ENCODE measurements at places on chromosomes 4 and X.

DNA sequence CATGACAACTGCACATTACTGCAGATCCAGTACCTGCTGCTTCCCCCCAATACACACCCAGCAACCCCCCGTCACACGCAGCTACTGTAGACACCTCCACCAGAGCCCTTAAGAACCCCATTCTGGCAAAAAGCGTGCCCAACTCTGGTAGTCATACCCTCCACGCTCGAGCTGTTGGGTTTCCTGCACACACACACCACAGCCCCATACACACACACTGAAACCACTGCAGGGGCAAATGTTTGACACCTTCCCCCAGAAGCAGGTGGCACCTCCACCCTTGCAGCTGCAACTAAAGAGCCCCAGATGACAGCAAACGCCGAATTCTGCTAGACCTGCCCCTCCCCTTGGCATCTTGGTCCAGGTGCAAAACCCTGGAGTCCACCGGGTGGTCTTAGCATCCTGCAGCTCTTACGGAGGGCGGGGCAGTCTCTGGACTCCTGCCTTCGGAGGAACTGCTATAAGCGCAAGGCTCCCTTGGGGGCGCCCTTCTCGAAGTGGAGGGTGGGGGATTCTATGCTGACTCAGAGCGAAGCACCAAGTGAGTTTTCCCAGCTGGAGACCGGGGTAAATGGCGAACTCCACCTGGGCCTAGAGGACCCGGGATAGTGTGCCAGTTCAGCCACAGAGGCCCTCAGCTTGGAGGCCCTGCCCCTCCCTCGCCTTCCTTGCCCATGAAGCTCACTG, 1.5 kb downstream of the FRMPD3 start:
- DNase-seq, result no peak

GRCh38 chrX:39008549-39008948, 207.3 kb downstream of the MID1IP1 start:
- peak; percentile 67 for DNase-seq

GRCh38 chrX:15418707-15419181, 34.5 kb upstream of the VEGFD start:
- no peak for DNase-seq

DNA sequence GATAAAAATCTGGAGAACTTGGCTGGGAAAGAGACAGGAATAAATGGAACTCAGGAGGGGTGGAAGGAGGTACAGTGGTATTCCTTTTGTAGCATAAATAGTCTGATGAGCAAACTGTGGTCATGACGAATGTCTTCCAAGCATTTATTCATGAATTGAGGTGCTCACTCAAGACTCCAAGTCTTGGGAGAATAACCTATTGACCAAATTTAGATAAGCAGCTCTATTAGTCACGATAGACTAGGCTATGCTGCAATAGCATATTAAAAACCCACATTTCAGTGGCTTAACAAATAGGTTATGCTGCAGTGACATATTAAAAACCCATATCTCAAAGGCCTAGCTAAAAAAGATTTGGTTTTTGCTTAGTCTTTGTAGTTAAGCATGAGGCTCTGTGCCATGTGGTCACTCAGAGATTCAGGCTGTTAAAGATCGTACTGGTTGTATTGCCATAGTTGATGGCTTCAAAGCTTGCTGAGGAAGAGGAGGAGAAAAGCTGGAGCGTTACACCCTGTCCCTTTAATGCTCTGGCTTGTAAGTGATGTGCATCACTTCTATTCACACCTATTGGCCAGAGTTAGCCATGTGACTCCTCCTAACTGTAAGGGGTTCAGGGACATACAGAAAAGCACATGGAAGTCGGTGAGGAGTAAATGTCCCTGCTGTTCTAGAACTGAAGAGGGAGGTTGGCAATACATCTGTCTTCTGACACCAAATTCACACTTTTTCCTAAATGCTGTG, 24.5 kb upstream of the CCDC149 start:
- no peak for DNase-seq

DNA sequence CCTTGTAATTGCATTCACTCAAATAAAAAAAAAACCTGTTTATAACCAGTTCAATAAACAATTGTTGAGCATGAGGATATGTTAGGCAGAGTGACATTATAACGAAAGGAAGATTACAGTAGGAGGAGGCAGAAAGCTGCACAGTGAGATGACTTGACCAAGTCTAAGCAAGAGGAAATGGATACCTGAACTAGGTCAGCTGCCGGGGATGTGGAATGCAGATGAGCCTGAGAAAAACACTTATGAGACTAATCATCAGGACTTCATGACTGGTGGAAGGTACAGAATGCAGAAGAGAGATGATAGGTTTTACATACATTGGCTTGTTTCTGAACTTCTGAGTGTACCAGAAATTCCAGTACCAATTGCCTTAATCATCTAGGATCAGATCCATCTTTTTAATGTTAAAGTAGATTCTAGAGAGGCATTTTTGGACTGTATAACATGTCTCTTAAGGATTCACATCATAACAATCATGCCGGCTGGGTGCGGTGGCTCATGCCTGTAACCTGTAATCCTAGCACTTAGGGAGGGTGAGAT, 208.1 kb upstream of the PPP3CA start:
- DNase-seq, result no peak

- no peak for DNase-seq
Measured at GRCh38 chr4:47061435-47061834, 30.1 kb downstream of the GABRB1 start.

GRCh38 chr4:41692717-41693345, 55.7 kb downstream of the PHOX2B start:
- peak; percentile 57 for DNase-seq

GRCh38 chrX:103913356-103914020, 48.9 kb upstream of the TMSB15B start:
- no peak for DNase-seq

DNA sequence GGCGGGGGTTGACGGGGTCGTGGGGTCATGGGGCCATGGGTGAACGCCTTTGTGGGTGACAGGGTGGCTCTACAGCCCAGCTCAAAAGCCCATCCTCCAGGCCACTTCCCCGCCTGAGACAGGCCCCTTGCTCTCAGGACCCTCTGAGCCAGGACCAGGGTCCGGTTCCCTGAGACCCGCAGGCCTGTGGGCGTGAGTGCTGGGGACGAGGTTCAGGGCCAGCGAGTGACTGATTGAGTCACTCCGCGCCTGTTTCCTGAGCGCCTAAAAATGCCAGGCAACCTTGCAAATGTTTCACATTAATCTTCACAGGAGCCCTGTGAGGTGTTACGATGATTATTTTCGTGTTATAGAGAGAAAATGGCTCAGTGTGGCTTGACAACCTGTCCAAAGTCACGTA, 97.8 kb downstream of the ZNF674 start:
- DNase-seq, result no peak

- no peak for DNase-seq
Measured at GRCh38 chr4:6270636-6271121, 1.0 kb downstream of the WFS1 start.

- no peak for DNase-seq
Measured at GRCh38 chr4:76651616-76652015, 216.6 kb downstream of the SHROOM3 start.

Measured in suppressor macrophage (primary cell).